Mesenteric fat pad (tissue), 1 donor: ENCODE measurements at places on chromosomes 6 and 20. TPM values are rescaled to one million over a fixed set of nuclear protein-coding genes. Genes with fewer than 3 reads are reported as not detected.

DNA sequence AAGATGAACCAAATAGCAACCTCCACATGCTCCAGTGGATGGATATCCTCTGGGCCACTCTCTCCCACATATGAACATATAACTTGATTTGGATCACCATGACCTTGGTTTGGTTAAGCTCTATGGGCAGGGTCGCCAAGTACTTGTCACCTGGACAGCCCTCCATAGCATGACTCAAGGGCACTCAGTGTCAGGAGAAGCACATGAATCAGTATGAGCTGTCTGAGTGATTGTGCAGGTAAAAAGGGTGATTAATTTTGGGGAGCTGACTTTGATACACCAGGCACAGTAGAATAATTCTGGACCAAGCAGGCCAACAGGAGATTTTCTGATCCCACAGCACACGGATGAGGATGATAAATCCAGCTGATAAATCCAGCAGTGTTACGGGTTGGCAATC is 74.4 kb downstream of the OPRM1 start:
- no peak for DNase-seq

DNA sequence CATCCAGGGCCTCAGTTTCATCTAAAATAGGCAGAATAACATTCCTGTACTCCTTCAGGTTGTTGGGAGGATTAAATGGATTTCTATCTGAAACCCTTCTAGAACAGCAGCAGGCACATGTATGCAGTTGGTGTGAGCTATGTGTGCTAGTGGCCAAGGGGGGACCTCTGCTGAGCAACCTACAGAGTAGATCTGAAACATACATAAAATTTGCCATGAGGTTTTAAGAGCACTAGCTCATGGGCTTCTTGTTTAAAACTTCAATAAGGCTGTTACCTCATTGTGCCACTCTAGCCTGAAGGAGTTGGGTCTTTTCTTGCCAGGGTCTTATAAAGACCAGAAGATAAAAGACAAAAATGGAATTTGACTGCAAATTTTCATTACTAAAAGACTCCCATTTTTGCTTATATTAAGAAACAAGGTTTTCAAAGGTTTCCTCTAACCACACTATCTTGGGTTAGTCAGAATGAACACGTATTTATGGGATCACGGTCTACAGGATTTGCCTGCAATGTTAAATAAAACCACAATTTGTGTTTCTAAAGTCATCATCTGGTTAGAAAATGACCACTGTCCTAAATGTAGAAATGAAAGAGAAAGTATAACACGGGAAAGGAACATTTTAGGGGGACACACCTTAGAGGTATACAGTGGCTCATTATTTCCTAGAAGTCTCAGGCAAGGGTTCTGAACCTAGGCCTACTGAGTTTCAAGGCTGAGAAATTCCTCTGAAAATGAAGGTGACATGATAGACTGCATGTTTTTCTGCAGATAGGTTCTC is 144.9 kb upstream of the OLIG3 start:
- no peak for DNase-seq

- DNase-seq: no peak
Observed at GRCh38 chr6:99241905-99242534, 107.5 kb downstream of the FAXC start.

The ZNF831 gene
- 0.32 TPM for total RNA-seq

- DNase-seq: no peak
Observed at GRCh38 chr20:18005170-18005989, 36.6 kb downstream of the MGME1 start.

GRCh38 chr20:22060610-22061009 is 355.1 kb downstream of the PAX1 start:
- no peak for DNase-seq

The RIPOR3 gene
- total RNA-seq: 19.7 TPM

- no peak for DNase-seq
Observed at GRCh38 chr6:52454556-52454955, 34.4 kb downstream of the EFHC1 start.

GRCh38 chr20:44684047-44684967 is 30.9 kb upstream of the CCN5 start:
- no peak for DNase-seq

- DNase-seq: no peak
Observed at GRCh38 chr6:139625081-139625939, 250.9 kb upstream of the CITED2 start.

- DNase-seq: no peak
Observed at GRCh38 chr20:36231331-36231730, 4.9 kb upstream of the AAR2 start.

The TRERF1 gene
- 3.3 TPM for total RNA-seq
